SJSA1 (cell line): ENCODE measurements at places on chromosomes 16 and 17. TPM values are rescaled to one million over a fixed set of nuclear protein-coding genes. Genes with fewer than 3 reads are reported as not detected.
A peak's percentile ranks its signal among the peaks of the same experiment; 100 is the strongest.

- no peak for DNase-seq
Observed at GRCh38 chr17:8887834-8888703, 20.6 kb upstream of the PIK3R6 start.

NUPR1 gene
- total RNA-seq, result 0.16 and 0.92 TPM in 2 replicates

DNA sequence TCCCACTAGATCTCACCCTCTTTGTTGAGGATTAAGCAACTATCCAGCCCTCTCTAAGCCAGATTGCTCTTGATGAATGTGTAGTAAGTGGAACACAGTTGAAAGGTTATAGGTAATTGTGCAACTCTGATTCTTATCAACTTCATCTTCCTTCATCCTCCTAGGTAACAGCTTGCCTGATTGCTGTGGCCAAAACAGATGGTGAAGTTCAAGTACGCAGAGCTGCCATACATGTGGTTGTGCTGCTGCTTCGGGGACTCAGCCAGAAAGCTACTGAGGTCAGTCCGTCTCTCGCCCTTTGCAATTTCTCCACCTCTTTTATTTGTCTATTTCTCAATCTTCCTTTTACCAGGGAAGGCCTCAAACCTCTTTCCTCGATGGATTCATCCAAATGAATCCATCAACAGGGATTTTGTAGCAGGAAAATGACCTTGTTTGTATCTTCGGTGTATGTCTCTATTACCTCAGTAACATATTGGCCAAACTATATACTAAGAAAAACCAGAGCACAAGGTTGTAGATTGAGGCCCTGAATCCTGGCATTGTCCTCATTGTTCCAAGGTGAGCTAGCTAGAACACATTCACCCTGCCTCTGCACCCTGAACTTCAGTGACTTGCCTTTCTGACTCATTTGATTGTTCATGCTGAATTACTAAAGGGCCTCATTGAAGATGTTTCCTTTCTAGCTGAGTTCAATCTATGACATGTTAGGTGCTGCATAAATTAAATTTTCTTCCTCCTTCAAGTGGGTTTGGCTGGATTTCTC lies 65.1 kb upstream of the HAS3 start:
- no peak for DNase-seq

- no peak for DNase-seq
Observed at GRCh38 chr17:64183815-64184214, 53.9 kb upstream of the ERN1 start.

- no peak for DNase-seq
Observed at GRCh38 chr17:28563475-28563874, 7.8 kb downstream of the PIGS start.

DNA sequence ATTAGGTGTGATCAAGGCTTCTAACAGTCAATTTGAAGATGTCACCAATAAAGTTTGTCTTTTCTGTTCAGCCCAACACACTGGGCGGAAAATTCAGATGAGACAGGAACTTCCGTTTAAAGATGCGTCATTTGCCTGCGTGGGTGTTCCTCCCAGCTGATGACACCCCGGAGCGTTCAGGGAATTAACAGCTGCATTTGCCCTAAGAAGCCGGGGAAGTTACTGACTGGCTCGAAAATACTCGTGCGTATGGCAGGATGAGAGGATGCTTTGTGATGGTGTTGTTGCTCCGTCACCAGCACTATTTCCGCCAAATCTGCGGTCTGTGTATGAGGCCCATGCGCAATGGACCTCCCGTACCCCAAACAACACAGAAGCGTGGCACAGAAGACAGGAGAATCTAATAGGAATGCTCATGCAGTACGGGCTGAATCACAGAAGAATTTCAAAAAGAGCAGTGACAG lies 11.9 kb upstream of the PVALEF start:
- peak; percentile 87 for DNase-seq

CD7 gene
- total RNA-seq, result not detected in 2 replicates

DNA sequence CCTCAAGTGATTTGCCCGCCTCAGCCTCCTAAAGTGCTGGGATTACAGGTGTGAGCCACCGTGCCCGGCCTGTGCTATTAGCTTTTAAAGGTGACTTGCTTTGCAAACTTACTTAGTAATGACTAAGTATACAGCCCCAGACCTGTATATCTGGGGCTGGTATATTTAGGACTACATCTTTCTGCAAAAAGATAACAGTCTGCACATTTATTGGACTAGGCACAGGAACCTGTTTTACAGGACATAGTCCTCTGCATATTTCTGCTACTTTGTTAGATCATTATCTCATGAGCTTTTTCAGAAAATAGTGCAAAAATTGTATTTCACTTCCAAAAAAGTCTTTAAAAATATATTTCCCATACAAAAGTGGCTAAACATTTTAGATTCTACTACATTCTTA lies 1.3 kb downstream of the KRT24 start:
- no peak for DNase-seq

DNA sequence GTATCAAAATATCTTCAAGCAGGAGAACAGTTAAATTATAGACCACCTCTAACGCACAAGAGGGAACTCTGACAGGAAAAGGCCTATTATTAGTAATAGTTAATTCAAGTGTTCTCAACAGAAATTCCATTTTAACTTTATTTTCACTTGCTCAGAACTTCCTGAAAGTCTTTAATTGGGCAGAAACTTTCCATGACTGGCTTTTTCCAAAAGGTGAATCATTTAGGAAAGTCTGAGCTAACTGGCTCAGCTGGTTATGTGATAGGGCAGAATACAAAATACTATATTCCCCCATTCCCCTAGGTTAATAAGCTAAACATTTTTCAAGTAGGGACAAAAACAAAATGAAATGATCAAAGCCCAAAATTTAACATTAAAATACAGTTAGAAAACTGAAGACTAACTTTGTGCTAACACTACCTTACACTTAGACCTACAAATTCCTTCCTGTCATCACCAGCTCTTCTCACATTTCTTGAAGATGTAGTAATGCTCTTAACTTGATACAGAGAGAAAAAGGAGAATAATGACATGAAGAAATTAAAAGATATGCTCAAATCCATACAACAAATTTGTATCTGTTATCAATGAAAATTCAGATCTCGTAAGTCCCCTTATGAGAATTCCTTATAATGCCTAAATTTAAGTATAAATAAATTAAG lies 31.0 kb downstream of the CFDP1 start:
- DNase-seq, result peak; percentile 52

DNA sequence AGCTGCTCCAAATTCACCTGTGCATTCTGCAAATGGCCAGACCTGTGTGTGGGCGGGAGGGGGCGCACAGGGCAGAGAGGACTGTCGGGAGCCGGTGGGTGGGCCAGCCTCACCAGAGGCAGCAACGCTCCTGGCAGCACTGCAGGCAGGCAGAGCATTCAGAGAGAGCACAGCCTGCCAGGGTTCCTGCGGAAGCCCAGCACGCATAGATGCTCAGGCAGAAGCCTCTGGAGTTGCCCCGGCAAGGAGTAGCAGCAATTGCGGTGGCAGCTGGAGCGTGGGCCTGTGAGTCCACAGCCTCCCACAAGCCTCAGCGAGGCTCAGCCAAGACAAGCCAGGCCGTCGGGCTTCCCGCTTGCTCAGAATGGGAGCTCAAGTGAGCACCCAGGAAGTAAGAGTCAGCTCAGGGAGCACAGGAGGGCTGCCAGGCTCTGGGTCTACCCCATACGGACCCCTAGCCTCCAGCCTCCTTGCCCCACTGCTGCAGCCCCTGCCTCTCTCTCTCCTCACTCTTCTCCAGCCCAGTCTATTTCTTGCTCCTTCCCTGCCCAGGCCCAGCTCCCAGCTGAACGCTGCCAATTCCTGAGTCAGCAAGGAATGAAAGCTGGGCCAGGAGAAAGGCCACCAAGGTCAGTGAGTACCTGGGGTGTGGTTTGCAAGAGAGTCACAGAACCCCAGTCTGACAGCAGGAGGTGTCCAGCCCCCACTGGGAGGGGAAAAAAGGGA lies 9.6 kb downstream of the EMC6 start:
- no peak for DNase-seq

CNGB1 gene
- total RNA-seq, result 0.13 TPM in 1 of 2 replicates, not detected in the other

KRTAP4-3 gene
- total RNA-seq, result not detected in 2 replicates

DNA sequence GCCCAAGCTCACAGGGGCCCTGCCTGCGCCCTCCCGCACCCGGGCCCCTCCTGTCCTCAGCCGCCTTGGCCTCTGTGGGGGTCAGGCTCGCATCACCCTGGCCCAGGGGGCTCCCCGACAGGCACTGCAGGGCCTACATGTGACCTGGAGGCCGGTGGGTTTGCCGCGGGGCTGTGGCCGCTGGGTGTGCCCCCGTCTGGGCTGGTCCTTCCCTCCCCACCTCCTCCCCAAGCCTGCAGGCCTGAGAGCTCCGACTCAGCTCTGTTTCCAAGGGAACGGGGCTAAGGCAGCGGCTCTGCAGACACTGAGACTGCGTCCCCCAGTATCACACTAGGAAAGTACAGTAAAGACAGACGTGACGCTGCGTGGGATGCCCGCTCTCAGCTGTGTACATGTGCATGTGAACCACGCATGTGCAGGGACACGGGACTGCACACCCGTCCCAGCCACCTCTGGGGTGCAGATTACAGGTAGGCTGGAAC lies 16.5 kb upstream of the WDR45B start:
- no peak for DNase-seq

DNA sequence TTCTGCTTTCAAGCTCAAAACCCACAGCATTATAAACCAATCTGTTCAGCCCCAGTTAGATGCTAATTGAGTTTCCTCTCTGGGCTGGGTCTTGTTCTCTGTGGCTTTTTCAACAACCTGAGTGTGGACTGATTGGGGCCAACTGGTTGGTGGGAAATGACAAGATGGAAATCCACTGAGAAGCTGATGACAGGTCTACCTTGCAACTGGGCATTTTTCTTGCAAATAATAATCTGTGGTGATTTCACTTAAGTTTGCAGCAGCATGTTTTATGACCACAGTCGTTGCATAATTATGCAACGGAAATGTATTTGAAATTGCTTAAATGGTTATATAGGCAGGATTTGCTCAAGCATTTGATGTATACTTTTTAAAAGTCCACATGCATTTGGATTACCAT lies 69.9 kb downstream of the AKAP1 start:
- no peak for DNase-seq

- DNase-seq, result no peak
Observed at GRCh38 chr16:49587511-49587910, 213.9 kb downstream of the C16orf78 start.

DNA sequence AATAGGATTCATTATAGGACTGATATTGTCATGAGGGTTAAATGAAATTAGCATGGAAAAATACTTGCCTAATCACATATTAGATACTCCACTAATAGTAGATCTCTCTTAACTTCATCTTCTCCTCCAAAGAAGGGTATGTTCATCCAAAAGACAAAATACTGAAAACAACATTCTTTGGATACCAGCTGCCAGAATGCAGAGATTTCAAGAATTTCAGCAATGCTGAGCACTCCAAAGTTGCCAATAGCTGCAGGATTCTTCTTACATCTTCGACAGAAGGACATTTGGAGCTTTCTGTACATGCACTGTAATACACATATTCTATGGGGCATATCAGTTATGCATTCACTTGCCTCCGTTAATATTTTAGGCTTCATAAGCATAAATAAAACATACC lies 436.5 kb downstream of the HAPSTR1 start:
- DNase-seq, result no peak

MYH3 gene
- 0.13 and 0.66 TPM in 2 replicates for total RNA-seq

DNA sequence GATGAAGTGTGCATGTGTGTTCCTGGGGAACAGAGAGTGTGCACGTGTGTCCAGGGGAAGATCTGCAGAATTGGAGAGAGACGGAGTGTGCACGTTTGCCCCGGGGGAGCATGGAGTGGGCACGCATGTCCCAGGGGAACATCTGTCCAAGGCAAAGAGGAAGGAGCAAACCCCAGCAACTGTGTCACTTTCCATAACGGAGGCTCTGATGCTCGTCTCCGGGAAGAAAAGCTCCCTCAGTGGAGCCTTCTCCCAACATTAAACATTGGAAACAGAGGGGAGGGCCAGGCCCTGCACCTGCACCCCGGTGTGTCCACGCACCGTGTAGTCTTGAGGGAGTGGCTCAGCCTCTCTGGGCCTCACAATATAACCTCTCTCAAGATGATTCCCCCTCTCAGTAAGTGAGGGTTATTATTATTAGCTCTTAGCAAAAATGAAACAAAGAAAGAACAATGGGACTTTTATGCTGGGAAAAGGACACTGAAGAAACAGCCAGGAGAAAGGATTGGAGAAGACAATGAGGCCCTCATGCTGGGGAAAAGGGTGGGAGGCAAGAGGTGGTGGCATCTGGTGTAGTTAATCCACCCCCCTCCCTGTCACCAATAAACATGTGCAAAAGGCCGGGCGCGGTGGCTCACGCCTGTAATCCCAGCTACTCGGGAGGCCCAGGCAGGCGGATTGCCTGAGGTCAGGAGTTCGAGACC lies 7.6 kb downstream of the RAB40B start:
- no peak for DNase-seq

FAM171A2 gene
- total RNA-seq, result 6.9 and 8.6 TPM in 2 replicates

GRCh38 chr17:44905006-44906000 lies 6.1 kb upstream of the EFTUD2 start:
- DNase-seq, result no peak

- no peak for DNase-seq
Observed at GRCh38 chr16:1379304-1380076, 27.8 kb downstream of the GNPTG start.

SMTNL2 gene
- not detected in 2 replicates for total RNA-seq
